ENCODE measurements at places on chromosomes 6 and 20.

DNA sequence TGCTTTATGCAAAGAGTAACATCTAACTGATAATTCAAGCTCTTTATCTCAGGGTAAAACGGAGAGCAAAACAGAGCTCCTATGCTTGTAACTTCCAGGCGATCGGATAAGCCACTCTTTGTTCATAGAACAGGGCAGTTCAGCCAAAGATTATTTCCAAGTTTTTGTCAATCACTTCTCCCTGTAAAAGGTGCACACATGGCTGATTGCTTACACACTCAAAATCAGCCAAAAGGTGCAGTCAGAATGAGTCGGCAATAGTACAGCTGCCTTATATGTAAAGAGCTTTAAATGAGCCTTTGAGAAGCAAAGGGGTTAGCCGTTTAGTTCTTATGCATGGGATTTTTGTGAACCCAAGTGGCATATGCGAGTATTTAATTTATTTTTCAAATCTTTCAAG, 449.6 kb upstream of the POU3F2 start:
- no peak for DNase-seq

GRCh38 chr6:106145741-106146227, 59.6 kb downstream of the PRDM1 start:
- DNase-seq = no peak

DNA sequence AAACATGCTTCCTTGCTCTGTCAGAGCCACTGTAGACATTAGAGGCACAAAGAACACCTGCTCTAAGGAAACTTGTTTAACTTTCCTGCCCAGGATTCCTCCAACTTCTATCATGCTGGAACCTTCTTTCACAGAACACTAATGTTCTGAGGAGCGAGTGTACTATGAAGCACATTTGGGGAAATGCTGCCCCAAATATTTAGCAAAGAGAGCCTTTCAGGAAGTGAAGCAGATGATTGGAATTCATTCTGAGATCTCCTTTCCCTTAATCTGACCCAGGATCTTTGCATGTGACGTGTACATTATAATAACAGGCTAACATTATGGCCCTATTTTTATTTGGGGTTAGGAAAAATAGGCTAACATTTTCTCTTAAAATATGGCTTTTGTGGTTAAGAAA, 21.0 kb upstream of the FYN start:
- DNase-seq = no peak

- no peak for DNase-seq
Measured at GRCh38 chr20:15256676-15257568, 919.5 kb upstream of the FLRT3 start.

DNA sequence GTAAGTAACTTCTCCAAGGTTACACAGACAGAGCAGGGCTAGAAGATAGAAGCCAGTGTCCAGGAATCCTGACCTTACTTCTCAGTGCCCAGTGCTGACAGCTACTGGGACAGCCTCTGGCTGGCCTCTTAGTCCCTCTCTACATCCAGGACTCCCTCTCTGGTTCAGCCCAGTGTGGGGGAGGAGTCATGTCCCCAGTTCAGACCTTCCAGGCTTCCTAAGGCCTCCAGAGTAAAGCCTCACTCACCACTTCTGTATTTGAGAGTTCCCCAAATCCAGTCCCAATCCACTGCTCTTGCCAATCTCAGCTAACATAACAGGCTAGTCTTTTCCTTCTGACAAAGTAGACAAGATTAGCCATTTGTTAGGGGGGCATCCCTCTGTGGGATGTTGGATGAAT, 36.9 kb upstream of the EPB41L1 start:
- no peak for DNase-seq

- no peak for DNase-seq
Measured at GRCh38 chr6:7494638-7495037, 46.8 kb upstream of the DSP start.

DNA sequence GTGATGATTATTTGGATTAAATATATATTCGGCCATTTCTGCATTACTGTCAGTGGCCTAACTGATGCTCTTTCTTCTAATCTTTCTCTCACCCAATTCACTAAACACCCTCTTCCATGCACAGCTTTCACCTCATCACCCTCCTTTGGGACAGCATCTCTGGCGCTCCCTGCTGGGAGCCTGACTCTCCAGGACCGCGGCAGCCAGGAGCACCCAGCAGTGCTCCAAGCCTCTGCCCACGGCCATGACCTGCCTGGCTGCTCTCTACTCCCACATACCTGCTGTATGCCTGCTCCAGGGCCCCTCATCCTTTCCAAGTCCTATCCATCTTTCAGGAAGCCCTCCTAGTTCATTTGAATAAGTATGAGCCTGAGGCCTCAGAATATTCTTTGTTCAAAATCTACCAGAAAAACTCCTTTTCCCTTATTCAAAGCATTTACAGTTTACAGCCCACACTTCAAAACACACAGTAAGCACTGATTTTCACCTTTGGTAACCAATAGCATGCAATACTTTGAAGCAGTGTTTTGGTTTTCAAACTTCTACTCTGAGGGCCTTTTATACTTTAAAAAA, 15.2 kb downstream of the CTCFL start:
- no peak for DNase-seq

DNA sequence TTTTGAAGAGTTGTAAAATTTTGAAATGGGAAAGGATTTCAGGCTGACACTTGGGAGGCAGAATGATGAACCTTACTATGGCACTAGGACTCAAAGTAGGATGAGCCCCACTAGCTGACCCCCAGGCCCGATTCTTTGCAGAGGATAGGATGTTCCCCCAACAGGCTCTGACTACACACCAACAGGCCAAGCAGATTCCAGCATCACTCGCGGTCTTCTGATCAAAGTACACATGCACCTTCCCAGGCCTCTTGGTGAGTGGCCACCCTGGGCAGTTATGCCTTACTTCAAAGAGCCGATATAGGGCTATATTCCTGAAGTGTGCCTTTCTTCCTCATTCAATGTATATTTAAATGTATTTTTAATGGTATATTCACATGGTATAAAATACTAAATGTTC, 117.6 kb upstream of the TMEM181 start:
- DNase-seq = no peak

DNA sequence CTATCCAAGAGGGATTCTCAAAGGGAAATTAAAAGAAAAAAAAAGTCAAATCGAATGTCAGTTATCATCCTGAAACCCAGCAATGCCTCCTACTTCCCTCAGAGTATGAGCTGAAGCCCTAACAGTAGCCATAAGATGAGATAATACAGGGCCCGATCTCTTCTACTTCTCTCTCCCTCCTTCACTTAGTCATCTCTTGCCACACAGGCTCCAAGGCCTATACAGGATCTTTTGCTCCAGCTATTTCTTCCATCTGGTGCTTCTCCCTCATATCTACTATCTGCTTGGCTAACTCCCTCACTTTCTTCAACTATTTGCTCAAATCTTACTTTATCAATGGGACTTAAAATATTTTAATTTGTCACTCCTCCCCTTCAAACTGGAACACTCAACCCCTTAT, 215.3 kb downstream of the RNGTT start:
- no peak for DNase-seq

DNA sequence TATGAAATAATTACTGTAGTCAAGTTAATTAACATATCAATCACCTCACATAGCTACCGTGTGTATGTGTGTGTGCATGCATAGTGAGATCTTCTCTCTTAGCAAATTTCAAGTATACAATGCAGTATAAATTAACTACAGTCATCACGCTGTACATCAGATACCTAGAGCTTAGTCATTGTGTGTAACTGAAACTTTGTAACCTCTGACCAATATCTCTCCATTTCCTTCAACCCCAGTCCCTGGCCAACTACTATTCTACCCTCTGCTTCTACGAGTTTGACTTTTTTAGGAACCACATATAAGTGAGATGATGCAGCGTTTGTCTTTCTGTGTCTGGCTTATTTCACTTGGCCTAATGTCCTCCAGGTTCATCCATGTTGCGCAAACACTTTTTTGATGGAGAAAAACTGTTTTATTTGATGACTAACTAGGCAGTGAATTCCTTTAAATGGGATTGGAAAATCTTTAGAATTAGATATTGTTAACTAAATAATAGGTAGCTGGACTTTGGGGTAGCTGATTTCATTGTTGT, 459.5 kb downstream of the DHX35 start:
- DNase-seq = no peak

- DNase-seq = no peak
Measured at GRCh38 chr6:1624851-1625781, 15.4 kb downstream of the FOXC1 start.

DNA sequence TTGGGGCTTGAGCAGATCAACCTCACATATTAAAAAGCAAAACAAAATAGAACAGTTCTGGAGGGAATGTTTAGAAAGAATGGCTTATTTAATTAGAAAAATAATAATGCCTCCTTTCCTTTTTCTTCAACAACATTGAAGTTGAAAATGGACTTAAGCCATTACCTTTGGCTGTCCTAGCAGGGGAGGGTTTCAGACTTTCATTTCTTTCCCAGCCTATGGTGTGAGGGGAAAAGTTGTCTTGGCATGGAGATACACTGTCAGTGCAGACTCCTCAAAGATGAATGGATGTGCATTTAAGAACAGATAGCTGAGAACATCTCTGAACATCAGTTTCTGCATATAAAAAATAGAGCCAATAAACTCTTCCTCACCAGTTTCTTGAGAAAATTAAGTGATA, 169.5 kb downstream of the PAX1 start:
- DNase-seq = no peak

GRCh38 chr6:110180228-110181008, at the start of gene CDC40:
Gene CDC40 (plus strand): TSS chr6:110180427. CDS start chr6:110180445, 18 bp downstream.
- no peak for DNase-seq

DNA sequence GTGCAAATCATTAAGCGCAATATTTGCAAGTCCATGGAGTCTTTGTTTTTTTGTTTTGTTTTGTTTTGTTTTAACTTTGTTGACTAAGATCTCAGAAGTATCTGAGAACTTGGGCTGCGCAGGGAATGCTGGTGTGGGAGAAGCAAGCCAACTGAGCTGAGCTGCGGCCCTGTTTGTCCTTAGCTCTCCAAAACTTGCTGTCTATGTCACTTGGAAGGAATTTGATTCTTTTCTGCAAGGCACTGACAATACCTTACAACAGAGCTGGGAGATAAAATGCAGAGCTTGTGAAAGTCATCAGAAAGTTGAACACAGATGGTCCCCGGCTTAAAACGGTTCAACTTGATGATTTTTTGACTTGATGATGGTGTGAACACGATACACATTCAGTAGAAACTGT, 5.4 kb downstream of the SLC22A23 start:
- no peak for DNase-seq

- no peak for DNase-seq
Measured at GRCh38 chr6:169263836-169264608, 10.4 kb upstream of the THBS2 start.

GRCh38 chr6:29414588-29414987, at the start of gene OR12D1:
Gene OR12D1 (plus strand): TSS chr6:29414928.
- no peak for DNase-seq

DNA sequence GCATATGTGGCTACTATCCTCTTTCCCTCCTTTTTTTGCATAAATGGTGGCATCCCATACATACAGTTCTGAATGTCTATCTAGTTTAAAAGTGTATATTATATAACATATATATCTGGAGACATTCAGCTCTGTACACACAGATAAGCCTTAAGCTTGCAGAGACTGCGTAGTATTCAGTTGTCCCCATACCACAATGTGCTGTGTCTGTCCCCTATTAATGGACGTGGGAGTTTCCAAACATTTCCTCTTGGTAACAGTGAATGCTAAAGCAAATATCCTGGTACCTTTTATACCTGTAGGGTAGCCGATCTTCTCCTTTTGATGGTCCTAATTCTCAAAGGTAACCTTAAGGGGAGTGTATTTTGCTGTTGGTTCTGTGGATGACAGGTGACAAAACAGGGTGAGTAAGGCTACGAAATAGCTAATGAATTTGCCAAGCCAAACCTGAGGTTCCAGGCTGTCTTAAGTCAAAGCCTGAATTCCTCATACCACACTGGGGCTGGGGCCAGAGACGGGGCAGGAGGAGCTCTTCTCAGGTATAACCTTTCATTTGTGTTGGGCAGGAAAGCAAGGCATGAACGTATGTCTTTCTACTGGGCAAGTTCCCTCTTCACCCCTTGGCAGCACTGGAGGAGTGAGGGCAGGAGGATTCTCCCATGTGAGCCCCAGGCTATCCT, 7.8 kb upstream of the C2 start:
- no peak for DNase-seq

DNA sequence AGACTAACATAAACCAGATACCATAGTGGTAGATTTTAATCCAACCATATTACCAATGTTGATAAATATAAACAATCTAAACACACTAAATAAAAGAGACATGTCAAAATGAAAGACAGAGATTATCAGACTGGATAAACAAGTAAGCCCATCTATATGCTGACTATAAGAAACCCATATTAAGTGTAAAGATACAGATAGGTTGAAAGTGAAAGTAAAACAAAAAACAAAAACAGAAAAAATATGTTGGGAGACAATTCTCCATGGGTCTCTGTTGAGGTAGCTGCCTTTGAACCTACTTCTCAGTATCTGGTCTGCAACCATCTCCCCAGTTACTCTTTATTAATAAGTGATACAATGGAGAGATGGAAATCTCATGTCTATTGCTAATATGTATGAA, 21.2 kb downstream of the REV3L start:
- no peak for DNase-seq

GRCh38 chr6:45959534-45960145, 56.0 kb downstream of the CLIC5 start:
- no peak for DNase-seq

DNA sequence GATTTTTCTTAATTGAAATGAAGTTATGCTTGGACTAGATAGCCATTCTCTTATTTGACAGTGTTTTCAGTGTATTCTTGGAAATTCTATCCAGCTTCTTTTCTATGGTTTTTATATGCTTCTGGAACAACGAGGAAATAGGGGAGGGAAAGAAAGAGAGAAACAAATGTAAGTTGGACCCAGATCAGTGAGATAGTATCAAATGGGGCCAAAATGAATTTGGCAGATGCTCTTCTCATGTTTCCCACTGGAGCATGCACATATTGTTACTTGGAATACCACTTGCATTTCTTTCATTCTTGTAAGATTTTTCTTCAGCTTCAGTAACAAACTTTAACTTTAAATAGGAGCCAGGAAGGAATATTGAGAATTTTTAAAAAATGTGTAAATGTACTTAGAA, 312.3 kb downstream of the PRL start:
- DNase-seq = no peak

DNA sequence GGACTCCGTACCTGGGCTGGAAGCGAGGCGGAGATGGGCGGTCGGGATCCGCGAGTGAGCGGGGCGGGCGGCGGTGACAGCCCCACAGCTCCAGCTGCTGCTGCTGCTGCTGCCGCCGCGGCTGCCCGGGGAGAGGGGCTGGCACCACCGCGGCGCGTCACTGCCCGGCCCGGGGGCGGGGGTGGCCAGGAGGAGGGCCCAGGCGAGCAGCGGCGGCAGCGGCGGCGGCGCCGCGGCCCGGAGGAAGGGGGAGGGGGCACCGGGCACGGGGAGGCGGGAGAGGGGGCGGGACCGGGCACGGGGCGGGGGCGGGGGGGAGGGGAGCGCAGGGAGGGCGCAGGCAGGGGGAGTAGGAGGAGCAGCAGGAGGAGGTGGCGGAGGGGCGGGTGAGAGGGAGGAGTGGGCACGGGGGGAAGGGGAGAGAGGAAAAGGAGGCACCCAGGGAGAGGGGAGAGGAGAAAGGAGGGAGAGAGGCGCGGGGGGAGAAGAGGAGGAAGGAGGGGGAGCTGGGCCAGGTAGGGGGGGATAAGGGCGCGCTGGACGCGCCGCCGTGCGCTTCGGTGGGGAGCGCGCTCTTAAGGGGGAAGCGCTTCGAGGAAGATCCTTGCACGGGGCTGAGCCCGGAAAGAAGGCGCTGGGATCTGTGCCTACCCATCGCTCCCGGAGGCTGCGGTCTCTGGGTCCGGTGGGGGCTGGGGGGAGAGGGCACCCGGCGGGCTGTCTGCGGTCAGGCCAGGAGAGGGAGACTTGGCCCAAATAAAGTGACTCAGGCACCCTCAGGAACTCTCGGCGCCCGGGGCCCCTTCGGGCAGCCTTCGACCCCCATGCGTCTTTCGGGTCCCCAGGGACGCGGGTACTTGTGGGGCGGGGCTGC, 101.5 kb downstream of the NOL4L start:
- DNase-seq = peak; percentile 57

All from NCI-H1694 treated with DMSO at 0.1 percent for 48 hours (cell line).